ENCODE measurements at places on chromosomes 2 and 18.

- DNase-seq = no peak
These were observed 21.6 kb downstream of the MERTK start for GRCh38 chr2:111919794-111920608.

GRCh38 chr18:46470714-46471113 lies 186.3 kb downstream of the LOXHD1 start:
- no peak for DNase-seq

DNA sequence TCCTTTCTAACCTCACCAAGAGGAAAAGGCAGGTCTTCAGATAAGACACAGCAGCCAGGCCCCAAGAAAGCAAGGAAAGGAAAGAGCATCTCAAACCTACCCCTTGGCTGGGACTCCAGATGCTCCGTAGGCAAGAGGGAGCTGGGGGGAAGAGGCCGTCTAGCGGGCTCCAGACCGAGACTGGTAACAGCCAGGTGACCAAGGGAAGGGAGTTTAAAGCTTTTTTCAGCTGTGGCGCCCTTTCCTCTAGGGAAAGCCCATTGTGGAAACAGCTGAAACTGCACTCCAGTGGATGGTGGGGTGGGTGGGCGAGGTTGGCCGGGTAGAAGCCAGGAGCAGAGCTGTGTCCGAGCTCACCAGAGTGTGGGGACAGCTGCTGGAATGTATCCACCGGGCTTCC lies 180.4 kb downstream of the KLHL29 start:
- no peak for DNase-seq

DNA sequence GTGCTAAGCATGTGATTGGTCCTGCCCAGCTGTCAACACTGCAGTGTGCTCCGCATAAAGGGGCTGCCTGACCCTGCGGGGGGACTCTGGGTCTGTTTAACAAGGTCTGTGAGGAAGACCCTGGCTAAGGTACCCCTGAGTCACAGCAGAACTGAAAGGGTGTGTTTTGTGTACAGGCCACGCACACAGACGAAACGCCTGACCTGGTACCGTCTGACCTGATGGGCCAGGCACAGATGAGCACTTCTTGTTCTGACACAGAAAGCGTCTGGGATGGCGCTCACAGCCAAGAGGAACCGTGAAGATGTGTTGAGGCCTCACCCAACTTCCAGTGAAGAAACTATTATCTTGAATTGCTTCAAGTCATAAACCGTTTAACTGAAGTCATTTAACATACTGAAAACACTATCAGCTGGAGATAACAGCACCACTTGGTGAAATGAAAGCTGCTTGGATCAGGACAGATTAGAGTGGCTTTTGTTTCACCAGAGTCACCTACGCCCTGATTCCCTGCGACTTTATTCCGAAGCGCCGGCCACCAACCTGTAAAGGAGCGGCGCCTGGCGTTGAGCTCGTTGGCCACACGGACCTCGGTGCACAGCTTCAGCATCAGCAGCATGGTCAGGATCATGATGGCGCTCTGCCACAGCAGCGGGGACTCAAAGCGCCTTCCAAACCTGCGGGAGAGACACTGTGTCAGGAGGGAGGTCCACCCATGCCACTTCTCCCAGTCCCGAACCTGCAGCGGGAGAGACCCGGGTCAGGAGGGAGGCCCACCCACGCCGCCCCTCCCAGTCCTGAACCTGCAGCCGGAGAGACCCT lies 8.5 kb downstream of the SLC66A2 start:
- no peak for DNase-seq

DNA sequence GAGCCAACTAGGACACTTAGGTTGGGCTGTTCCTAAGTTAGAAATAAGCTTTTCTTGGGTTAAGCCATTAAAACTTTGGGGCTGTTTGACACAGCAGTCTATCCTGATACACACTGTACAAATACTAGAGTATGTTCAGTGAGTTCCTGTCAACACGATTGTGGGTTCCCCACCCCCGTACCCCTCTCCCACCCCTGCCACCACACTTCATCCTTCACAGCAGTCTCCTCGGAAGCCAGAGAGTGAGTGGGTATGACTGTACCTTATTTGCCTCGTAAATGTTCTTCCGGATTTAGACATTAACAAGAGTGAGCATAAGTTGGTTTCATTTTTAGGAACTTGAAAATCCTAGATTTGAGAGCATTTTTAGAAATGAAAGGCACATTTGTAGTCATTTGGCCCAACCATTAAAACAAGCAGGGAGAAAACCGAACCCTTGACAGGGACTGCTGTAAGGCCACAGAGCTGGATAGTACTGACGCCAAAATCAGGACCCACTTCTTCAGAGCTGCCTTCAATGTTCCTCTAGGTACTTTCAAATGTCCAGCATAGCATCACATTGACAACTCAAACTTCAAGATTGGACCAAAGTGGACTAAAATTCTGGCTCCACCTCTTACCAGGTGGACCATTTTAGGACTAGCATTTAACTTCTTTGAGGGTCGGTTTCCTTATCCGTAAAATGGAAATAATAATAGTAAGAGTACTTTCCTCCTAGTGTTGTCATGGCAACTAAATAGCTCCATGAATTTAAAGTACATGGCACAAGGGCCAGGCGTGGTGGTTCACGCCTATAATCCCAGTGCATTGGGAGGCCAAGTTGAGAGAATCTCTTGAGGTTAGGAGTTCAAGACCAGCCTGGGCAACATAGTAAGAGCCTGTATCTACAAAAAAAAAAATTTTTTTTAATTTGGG lies 166.3 kb upstream of the SERTAD2 start:
- DNase-seq = peak; percentile 37

DNA sequence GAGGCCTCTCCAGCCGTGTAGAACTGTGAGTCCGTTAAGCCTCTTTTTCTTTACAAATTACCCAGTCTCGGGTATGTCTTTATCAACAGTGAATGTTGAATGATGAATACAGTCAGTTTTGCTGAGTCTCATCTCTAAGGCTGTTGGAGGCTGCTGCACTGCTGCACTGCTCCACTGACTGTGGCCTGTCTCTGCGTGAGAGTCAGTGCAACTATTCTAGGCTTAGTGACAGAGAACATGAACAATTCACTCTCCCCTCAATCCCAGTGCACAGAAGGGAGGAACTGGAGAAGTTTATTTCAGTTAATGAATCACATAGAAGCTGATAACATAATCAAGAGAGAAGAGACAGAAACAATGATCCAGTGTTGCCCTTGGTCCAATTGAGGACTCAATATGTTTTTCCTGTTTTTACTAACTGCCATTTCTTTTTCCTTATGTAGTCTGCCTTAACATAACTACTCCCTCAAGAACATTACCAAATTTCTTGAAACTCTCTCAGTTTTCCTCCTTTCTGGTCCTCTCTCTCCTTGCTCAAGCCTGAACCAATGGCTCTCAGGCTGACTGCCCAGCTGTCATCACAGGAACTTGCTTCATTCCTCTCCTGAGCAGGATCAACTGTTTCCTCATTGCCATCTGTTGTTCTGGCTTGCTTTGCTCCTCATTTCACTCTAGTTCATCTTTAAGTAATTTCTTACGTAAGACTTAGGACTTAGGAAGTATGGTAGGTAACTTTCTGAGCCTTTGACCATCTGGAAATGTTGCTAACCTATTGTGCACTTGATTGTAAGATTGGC lies 483.2 kb downstream of the METTL4 start:
- DNase-seq = no peak

GRCh38 chr2:143758629-143759330 lies 629.6 kb downstream of the ARHGAP15 start:
- DNase-seq = no peak

DNA sequence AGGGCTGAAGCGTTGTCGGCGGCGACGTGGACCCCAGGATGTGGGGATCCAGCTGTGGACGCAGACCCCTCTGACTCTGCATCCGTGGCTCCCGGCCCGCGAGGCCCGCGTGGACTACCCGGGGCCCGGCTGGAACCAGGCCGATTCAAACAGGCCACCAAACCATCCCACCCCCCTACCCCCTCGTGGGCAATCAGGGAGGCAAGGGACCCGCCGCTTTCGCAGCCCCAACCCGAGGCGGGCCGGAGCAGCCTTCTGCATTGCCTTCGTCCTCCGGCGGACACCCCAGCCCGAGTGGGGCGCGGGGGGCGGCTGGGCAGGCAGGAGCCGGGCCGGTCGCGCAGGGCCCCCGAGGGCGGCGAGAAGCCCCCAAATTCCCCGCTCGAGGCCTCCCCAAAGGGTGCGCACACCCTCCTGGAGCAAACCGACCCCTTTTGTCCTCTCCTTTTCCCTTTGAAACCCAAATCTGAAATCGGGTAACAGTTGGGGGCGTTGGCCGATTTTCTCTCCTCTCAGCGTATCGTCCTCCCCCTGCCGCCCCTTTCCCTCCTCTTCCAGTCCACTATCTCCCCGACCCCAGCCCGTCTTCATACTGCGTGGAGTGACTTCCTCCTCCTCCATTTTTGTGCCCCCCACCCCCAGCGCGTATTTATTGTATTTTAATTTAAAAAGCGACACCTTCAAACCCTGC lies 7.4 kb downstream of the SP9 start:
- no peak for DNase-seq

GRCh38 chr2:47359375-47359868 lies 43.5 kb upstream of the MSH2 start:
- DNase-seq = no peak

DNA sequence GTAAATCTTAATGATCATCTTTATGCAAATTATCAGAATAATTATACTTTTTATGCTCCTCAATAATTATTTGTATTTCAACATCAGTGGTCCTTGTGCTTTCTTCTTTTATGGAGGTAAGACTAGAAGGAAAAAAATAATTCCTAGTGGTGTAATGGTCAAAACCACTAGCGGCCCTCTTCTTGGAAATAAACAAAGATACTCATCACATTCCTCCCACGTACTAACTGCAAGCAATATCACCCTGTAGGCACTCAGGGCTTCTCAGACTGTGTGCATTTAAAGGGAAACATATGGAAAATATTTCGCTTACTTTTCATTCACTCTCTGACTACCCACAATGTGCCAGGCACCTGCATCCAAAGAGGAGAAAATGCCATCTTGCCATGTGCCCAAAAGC lies 263.7 kb downstream of the DOK6 start:
- no peak for DNase-seq

DNA sequence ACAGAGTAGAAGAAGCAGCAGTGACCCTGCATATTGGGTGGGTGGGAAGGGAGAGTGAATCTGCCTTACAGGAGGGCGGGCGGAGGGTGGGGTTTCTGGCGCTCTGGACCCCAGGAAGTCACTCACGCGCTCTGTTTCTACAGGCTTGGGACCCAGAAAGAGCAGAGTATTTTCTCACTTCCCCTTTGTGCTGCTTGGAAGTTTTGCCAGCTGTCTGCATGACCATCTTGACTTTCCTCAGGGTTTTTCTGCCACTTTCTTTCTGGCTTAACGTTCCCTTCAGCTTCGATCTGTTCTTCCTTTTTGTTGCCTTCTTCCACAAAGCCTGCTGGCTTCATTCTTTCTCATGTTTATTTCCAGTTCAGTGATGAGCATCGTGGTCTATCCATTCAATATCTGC lies 383.1 kb downstream of the GALR1 start:
- no peak for DNase-seq

DNA sequence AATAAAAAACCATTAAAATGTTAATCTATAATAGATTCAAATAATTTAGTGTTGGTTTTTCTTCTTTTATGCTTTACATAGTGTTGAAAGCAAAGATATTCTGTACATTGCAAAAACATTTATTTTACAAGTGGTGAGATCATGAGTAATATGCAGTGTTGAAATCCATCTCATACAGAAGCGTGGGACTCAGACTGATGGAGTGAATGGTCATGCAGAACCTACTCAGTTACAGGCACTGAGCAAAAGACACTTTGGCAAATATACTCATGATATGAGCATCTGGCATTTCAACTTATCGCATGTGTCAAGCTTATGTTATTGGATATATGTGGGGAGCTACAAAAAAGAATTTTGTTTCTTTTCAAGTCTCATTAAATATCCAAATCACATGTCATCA lies 620.2 kb upstream of the NETO1 start:
- DNase-seq = no peak

DNA sequence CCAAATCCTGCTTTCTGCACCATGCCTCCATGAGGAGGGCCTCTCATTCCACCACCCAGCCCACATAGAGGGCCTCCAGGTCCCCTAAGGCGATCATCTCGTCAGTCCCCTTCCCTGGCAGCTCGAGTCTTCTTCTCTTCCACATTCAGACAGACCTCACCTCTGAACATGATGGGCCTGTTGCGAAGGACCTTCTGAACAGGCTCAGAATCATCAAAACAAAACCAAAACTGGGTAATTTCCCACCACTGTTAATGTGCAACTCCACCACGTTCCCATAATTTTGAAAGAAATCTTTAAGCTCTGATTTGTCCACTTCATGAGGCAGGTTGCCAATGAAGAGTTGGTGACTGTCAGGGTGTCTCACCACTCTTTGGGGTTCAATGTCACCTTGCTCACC lies 20.4 kb downstream of the ZRANB3 start:
- no peak for DNase-seq

DNA sequence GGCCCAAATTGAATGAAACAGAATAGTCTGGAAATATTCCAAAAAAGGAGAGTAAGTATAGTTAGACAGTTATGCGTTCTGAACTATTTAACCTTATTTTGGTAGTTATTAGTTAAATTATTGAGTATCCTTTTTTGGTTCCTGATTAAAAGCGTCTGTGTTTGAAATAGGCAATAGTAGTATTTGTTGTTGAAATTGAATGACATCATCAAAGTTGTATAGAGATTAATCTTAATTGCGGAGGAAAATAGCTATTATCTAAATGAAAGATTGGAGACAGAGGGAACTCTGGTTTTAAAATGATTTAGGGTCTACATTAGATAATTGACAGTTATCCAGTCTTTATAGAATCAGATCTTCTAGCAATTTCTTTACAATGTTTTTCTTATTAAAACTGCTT lies 115.8 kb downstream of the BIRC6 start:
- DNase-seq = no peak

DNA sequence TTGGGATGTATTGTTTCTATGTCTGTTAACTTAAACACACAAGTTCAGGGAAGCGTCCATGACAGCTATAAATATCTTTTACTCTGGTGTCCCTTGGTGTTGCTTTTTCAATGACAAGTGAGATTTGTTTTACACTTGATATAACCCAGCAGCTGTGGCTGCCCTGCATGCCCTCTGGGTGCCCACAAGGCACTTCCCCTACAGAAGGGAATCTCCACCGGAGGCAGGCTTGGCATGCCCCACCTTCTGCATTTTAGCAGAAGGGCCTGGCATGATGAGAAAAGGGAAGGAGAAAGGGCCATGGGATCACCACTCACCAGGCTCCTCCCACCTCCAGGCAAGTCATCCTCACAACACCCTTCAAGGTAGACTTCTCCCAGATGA lies 68.7 kb downstream of the TMEM247 start:
- DNase-seq = no peak
